ENCODE measurements at places on chromosomes 12 and 14.

DNA sequence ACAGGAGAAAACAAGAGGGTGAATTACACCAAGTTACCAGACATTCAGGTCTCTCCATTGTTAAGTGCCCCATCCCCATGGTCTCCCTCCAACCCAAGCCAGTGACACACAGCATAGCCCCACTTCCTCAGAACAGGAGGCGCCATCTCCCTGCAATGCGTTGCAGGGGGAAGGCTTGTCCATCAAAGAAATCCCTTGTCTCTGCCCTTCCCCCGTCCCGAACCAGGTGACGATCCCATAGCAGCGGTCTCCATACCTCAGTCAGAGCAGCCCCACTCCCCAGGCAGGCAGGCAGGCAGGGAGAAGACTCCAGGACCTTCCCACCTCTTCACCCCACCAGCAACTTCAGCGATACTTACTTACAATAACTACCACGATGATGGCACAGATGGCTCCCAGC lies 5.9 kb downstream of the VAMP1 start:
- DNase-seq, result no peak

DNA sequence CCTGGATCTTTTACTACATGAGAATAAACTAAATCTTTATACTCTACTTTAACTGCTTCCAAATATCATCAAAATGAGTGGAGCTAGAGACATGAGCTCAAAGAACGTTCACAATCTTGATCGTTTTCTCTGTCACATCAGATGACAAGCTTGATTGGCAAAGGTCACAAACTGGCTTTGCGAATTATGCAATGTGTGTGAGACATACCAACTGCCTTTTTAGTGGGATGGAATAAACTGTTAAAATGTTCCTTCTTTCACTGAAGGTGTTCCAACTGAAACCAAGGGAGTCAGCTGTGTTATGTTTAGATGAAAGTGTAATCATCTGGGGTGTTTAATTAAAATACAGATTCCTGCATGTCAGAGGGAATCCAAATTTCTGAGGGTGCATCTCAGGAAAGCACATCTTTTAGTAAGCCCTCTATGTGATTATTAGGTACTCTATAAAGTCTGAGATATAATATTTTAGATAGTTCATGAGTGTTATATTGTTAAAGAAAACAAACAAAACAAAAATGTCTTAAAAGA lies 21.9 kb downstream of the KITLG start:
- no peak for DNase-seq

DNA sequence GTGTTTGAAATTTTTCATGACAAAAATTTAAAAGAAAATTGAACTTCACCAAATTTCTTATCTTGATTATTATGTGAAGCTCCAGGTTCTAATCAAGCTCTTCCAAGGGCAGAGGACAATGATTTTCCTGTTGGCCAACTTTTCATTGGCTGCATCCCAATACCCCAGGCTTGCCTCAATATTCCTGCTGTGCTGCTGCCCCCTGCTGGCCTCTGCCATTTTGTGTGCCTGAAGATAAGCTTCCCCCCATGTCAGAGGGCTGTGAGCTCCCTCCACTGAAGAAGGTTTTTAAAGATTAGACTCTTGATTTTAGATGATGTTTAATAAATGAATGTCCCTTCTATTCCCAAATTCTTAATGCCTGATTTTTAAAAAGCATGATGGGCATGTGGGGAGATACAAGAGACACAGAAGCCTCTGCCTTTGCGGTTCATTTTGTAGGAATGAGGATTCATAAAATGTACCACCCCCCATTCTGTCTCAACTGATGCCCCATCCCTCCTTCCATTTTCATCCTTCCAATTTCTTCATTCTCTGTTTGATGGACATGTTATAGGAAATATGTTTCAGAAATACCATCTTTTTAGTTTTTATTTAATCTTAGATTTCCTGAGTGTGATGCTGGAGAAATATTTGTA lies 76.7 kb upstream of the RGS6 start:
- peak; percentile 31 for DNase-seq

- no peak for DNase-seq
Measured at GRCh38 chr14:69325646-69326265, 65.8 kb downstream of the GALNT16 start.

DNA sequence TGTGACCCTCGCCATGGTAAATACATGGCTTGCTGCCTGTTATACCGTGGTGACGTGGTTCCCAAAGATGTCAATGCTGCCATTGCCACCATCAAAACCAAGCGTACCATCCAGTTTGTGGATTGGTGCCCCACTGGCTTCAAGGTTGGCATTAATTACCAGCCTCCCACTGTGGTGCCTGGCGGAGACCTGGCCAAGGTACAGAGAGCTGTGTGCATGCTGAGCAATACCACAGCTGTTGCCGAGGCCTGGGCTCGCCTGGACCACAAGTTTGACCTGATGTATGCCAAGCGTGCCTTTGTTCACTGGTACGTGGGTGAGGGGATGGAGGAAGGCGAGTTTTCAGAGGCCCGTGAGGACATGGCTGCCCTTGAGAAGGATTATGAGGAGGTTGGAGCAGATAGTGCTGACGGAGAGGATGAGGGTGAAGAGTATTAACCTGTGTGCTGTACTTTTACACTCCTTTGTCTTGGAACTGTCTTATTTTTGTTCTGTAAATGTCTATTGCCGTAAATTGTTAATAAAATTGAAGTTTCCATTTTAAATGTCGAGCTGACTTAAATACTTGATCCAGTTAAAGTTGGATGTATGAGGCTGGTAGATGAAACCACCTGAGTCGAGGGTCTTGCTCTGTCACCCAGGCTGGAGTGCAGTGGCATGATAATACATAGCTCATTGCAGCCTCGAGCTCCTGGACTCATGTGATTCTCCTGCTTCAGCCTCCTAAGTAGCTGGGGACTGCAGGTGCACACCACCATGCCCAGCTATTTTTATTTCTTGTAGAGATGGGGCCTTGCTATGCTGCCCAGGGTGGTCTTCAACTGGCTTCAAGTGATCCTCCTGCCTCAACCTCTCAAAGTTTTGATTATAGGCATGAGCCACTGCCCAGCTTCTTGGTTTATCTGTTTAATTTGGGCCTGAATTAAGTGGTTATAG lies 8.2 kb downstream of the TUBA1C start:
- DNase-seq, result no peak

DNA sequence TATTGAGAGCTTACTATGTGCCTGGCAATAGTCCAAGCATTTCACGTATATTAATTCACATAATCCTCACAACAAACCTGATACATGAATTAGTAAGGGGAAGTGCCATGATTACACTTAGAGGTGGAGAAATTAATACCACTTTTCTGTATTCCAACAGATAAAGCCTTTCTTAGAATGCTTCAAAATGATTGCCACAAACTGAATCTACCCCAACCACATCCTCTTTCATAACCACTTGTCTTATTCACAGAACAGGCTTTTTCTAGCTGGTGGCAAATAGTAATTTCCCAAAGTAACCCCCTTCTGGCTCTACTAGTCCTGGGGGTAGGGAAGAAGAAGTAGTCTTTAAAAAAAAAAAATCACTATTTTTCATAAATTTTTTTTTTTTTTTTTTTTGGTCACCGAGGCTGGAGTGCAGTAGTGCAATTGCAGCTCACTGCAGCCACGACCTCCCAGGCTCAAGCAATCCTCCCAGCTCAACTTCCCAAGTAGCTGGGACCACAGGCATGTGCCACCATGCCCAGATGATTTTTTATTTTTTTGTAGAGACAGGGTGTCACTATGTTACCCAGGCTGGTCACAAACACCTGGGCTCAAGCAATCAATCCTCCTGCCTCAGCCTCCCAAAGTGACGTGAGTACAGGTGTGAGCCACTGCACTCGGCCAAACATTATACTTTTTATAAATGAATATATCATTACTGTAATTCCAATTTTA lies 59.0 kb upstream of the ARID2 start:
- no peak for DNase-seq

DNA sequence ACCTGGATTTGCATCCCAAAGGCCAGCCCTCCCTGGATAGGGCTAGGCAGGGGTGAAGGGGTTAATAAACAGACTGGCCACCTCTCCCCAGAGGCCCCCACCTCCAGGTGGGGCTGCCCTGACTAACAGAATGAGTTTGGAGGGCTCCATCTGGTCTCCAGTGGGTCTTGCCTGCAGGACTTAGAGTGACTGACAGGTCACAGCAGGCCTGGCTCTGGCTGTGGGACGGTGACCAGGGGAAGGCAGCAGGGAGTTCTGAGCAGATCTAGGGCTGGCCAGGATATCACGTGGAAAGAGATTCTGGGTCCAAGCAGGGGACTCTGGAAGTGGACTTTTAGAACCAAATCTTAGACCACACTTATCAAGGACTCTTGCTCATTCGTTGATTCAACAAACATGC lies 40.9 kb upstream of the LHX5 start:
- DNase-seq, result no peak

- no peak for DNase-seq
Measured at GRCh38 chr12:25023808-25024207, 74.9 kb upstream of the BCAT1 start.

GRCh38 chr14:39302124-39302810 lies 68.6 kb downstream of the MIA2 start:
- no peak for DNase-seq

- DNase-seq, result no peak
Measured at GRCh38 chr14:40757376-40757950, 849.2 kb upstream of the LRFN5 start.

DNA sequence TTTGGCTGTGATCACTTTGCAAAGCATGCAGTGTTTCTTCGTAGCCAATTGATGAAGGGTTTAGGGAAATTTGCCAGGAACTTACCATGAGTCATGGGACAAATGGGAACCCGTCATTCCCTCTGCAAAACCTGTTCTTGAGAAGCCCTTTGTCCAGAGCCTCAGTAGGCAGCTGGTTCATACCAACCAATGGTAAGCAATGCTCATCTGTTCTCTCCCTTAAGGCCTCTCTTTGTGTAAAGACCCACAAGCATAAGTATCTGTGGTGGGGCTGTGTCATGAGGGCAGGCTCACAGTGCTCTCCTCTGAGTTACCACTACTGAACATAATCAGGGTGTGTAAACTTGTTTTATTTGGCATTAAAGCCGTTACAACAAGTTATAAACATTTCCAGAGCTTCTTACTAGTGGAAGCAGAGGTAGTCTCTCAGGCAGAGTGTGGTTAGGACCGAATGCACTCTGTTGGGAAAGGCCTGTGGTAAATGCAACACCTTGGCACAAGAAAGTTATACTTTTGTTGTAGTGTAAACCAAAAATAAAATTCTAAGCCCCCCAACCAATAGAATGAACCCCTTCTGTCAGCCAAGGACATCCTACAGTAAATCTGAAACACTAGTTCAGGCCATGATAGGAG lies 119.8 kb downstream of the SINHCAF start:
- no peak for DNase-seq

GRCh38 chr12:79514730-79515529 lies 175.8 kb downstream of the PAWR start:
- no peak for DNase-seq

- DNase-seq, result no peak
Measured at GRCh38 chr12:95463050-95463449, 10.9 kb upstream of the METAP2 start.

- no peak for DNase-seq
Measured at GRCh38 chr12:904010-904414, 45.5 kb downstream of the RAD52 start.

Measured in NCI-H1105 treated with DMSO at 0.1 percent for 48 hours (cell line).